ENCODE measurements at places on chromosomes 6 and 20. TPM values are rescaled to one million over a fixed set of nuclear protein-coding genes. Genes with fewer than 3 reads are reported as not detected.
A peak's percentile ranks its signal among the peaks of the same experiment; 100 is the strongest.

DNA sequence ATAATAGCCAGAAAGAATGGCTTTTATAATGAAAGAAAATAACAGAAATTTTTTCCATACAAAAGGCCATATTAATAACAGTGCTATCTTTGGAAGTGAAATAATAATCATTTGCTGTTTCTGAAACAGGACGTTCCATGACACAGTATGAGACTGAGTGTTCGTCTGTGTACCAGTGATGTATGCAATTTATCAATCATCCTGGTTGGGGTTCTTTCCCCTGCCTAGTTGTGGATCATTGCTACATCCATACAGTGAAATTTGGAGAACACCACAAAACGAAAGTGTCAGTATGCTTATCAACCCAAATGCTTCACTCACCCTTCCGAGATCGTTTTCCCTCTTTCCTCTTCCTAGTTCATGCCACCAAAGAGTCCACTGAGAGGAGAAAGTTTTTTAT is 151.4 kb upstream of the PRDM1 start:
- DNase-seq = no peak

The PRSS35 gene
- total RNA-seq = not detected

DNA sequence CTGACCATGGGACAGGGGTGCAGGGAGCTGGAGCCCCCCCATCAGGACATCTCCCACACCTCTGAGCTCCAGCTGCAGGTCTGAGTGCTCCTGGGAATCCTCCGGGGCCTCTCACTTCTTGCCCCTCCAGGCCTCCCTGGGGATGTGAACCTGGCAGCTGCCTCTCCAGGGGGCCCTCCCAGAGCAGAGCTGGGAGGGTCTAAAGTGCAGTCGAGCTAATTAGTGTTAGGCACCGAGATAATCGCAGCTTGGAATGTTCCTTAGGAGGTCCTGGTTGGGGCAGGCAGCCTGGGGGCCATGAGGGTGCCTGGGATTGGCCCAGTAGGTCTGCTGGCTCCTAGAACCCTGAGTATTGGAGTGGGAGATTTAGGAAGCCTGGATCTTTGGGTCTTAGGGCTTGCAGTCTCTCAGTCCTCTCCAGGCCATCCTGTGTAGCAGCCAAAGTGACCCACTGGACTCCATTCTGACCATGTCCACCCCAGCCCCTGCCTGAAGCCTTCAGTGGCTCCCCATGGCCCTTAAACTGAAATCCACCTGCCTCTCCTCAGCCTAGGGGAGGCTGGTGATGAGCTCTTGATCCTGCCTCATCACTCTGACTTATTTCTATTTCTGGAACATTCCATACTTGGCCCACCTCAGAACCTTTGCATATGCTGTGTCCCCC is 26.0 kb downstream of the CEBPB start:
- peak; percentile 8 for DNase-seq

- no peak for DNase-seq
Measured at GRCh38 chr20:49694450-49695071, 19.1 kb downstream of the B4GALT5 start.

The OR2J3 gene
- not detected for total RNA-seq

GRCh38 chr6:43992783-43993644 is 134.2 kb downstream of the MRPL14 start:
- no peak for DNase-seq

The ARHGAP40 gene
- not detected for total RNA-seq

The PHACTR3 gene
- not detected for total RNA-seq

DNA sequence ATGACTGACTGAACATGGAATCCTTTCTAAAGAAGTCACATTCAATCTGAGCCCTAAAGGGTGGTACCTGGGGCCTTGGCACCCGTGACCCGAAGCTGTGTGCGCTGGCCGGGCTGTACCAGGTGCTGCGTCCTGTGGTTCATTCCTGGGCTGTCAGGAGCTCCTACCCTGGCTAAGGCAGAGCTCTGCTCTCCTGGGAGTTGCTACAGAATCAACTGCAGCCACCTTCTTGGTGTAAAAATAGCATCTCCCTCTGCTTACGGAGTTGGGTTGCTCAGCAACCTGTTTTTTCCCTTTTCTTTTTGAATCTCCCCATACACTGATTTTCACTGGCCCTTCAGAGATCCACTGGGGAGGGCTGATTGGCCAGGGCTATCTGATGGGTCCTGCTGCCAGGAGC is 236.6 kb upstream of the PDE10A start:
- DNase-seq = no peak

DNA sequence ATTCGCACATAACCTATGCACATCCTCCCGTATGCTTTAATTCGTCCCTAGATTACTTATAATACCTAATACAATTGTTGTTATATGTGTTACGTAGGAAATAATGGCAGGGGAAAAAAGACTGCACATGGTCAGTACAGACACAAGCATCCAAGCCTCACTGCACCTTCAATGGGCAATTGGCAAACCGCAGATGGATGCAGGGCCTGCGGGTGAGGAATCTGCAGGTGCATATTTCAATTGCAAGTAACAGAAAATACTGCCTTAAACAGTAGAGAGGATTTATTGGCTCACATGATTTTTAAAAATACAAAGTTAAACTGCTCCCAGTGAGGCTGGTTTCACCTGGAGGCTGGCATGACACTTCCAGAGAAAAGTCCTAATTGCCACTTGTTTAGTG is 142.1 kb upstream of the MLN start:
- no peak for DNase-seq

The TREML2 gene
- total RNA-seq = 0.78 TPM

The DST gene
- 5.7 TPM for total RNA-seq

DNA sequence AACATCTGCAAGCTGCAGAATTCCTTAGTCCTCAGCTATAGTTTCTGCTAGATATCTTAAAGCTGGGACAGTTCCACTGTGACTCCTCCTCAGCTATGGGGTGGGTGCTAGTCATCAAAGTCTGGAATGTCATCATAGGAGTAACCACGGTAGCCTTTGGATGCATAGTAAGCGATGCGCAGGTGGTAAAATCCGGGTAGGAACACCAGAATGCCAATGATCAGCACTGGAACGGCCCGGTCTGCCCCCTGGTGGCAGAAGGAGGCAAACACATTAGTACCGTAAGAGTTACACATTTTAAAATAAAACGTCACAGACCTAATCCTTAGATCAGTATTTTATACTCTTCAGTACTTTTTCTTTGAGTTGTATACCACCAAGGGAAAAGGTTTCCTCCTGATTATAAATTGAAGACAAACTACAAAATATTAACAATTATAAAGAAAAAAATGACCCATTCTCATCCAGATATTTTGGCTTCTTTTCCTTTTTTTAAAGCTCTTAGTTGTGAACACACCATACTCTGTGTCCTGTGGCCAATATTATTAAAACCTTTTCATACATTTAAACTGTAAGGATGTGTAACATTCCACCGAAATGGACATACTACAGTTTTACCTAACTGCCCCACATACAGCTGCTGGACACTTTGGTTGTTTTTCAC is 18.9 kb downstream of the PCNA start:
- peak; percentile 83 for DNase-seq

The ABT1 gene
- total RNA-seq = 39.8 TPM

The OLIG3 gene
- not detected for total RNA-seq

DNA sequence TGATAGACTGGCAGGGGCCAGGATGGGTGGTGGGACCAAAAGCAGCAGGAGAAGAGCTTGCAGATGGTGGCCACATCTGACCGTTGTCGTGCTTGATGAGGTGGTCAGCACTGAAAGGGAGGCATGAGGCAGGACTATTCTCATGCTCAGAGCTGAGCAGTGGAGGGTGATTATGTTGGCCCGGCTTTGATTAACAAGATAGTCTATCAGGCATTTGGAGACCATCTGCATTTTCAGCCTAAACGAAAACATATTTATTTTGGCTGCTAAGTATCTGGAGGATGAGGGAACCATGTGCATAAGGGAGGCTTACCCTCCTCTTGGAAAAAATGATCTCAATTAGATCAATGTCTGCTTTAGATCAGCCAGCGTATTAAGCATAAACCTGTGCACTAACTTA is 141.6 kb upstream of the KCNK16 start:
- DNase-seq = no peak

The HCK gene
- total RNA-seq = 1.0 TPM

The FABP7 gene
- total RNA-seq = not detected

DNA sequence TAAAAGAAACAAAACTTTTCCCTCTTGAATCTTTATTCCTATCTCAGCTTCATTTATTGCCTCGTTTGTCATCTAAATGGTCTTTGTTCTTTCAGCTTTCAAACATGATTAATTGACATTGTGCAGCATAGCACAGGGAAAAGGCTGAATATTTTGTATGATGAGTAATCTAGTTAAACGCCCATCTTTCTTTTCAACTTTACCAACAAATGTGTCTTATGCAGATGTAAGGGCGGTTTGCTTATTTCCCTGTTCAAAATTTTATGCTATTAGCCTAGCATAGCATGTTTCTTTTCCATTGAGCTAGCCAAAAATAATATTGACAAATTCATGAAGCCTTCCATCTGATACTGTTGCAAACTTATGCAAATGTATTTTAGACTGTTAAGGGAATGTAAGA is 176.4 kb upstream of the AKAP12 start:
- DNase-seq = no peak

The UNC93A gene
- not detected for total RNA-seq

GRCh38 chr20:44032583-44033331 is 118.1 kb downstream of the TOX2 start:
- DNase-seq = no peak

DNA sequence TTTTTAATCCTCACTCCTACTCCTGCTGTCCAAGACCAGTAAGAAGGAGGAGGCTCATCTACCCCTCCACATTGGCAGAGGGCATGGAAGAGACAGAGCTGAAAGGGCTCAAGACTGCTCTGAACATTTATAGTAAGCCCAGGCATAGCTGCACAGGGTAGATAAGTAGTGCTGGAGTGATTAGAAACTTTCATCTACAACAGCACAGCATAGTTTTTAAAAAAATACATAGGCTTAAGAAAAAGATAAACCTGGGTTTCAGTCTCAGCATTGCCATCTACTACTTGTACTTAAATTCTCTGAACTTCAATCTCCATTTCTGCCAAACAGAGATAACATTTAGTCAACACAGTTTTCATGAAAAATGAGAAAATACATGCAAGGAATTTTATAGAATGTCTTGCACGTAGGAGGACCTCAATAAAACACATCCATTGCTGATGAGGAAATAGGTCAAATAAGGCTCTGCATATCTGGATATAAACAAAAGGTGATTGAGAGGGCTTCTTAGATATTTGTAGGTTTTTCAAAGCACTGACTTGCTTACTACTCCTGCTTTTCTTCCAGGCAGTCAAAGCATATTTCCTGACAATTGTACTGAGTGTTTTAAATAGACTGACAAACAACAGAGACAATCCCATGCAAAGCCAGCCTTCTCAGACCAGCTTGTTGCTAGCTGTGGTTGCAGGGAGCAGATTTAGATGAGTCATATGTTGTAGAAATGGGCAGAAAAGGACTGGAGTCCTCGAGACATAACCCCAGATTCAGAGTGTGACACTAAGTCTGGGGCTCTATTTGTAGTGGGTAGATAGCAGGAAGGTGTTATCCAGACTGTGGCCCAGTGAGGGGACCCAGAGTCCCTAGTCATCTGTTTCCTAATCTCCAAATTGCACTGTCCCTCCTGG is 107.4 kb upstream of the TAB2 start:
- no peak for DNase-seq

- no peak for DNase-seq
Measured at GRCh38 chr6:4459032-4459431, 317.2 kb upstream of the CDYL start.

The LCA5 gene
- total RNA-seq = not detected

GRCh38 chr6:6781172-6781872 is 192.8 kb downstream of the LY86 start:
- no peak for DNase-seq
